Psoas muscle (tissue), 8 donors: ENCODE measurements at places on chromosomes 16 and 17. TPM values are rescaled to one million over a fixed set of nuclear protein-coding genes. Genes with fewer than 3 reads are reported as not detected.

DNA sequence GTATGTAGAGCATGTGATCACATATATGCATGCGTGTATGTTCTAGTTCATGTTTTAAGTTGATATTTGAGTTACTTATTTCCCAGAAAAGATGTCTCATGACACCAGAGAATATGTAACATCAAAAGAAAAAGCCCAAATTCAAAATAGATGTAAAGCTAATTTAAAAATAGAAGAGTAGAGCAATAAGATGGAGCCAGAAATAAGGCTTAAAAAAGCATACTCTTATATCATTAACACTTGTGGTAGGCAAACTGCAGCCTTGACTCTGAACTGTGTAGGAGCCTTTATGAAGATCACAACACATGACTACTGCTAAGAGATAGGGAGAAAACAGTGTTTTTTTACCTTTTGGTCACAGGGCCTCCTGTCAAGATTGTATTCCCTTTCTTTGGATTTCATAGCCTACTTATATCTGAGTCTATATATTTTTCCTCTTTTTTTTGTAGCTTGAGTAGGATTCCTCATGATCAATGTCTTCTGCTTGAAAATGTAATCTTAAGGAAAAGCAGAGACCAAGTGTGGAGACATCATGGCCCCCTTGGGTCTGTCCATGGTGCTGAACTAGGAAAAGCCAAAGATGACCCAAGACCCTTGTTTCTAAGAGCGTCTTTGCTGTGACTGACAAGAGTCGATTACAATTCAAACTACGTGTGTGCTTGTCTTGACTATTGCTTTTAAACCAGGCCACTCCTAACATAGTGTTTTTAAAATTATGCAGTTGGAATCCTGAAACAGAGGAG, 390.4 kb downstream of the SHISA9 start:
- DNase-seq: no peak

BCKDK gene
- total RNA-seq: 36.7 TPM

DNA sequence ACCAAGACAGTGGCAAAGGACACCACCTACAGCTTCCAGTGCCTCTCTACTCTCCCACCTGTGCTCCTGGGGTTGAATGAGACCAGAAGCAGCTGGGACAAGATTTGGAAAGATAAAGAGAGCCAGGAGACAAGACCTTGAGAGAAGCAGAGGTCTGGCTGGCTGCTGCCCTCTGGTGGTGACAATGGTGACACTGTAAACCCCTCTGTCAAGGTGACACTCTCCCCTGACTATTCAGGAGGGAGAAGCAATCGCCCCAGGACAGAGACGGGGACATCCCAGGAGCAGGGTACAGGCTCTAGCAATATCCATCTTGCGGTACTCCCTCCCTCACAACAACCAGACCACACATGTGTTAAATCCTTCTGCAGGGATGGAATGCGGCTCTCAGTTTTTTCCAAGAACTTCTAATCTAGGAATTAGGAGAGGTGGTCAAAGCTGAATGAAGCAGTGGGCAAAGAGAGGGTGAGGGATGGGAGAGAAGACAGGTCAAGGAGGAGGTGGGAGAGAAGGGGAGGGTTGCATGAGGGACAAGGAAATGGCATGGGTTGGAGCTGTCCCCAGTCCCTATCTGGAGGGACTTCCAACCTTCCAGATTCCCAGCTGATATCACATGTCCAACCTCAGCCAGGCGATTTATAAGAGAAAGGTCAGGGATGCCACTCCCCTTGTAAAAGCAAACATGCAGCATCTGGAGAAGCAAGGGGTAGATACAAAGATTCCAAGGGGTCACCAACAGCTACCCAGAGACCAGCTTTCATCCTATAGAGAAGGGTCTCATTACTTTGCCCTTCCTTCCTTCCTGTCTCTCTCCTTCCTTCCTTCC, 2.9 kb downstream of the PHOSPHO1 start:
- peak; percentile 87 for DNase-seq

DNA sequence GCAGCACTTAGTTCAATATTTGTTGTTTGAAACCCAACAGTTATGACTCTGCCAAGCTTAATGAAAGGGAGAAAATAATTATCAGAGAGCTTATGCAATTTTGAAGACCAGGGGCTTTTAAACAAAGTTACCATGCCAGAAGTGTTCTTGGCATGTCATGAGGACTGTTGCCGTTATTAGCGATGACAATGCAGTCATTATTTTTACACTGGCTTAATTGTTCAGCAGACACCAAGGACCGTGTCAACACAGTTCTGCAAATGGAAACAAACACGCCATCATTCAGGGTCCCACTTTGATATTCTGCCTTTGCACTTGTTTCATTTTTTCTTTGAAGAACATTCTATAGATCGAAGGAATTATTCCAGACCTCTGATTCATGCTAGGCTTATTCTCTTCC, 518.5 kb downstream of the CDH13 start:
- no peak for DNase-seq

DNA sequence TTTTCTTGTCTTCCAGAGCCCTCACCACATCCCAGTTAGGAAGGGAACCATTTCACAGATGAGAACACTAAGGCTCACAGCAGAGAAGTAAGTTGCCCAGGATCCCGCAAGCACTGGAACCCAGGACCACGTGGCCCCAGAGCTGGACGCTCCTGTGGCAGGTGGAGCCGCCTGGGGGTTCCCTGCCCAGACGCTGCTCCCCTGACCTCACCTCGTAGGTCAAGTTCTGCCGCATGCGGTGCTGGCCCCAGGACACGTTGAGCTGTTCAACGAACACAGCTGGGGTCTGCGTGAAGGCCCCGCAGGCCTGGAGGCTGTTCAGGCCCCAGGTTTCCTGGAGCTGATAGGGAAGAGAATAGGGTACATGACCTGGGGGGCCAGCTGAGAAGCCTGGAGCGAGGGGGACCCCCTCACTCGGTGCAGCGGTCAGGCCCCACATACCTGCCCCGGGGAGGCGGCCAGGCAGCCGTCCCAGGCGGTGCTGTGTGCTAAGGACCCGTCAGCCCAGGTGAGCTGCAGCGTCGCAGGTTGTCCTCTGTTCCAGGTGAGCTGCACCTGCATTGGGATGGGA, 54.1 kb downstream of the RMI2 start:
- no peak for DNase-seq

- DNase-seq: no peak
Observed at GRCh38 chr16:88638323-88639230, at the start of gene IL17C. Gene IL17C, plus strand, starts transcription at chr16:88638572. Its CDS starts 70 bp downstream, at chr16:88638642.

DNA sequence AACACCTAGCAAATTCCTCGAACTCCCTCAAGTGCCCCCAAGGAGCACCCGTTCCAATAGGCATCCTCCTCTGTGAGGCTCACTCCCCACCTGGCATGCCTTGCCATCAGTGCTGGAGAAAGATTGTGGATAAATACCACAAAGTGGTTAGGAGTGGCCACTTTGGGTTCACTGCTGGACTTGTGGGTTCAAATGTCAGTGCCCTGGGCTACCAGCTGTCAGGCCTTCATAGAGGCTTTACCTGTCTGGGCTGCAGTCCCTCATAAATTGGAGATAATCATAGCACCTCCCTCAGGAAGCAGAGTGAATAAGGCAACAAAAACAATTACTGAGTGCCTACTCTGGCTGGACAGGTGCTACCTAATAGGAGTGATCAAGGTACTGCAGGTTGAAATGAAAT, 1.5 kb upstream of the SYT17 start:
- no peak for DNase-seq

- DNase-seq: no peak
Observed at GRCh38 chr17:9824094-9824493, 1.6 kb upstream of the GLP2R start.
